ENCODE measurements at places on chromosomes 6 and 20.

DNA sequence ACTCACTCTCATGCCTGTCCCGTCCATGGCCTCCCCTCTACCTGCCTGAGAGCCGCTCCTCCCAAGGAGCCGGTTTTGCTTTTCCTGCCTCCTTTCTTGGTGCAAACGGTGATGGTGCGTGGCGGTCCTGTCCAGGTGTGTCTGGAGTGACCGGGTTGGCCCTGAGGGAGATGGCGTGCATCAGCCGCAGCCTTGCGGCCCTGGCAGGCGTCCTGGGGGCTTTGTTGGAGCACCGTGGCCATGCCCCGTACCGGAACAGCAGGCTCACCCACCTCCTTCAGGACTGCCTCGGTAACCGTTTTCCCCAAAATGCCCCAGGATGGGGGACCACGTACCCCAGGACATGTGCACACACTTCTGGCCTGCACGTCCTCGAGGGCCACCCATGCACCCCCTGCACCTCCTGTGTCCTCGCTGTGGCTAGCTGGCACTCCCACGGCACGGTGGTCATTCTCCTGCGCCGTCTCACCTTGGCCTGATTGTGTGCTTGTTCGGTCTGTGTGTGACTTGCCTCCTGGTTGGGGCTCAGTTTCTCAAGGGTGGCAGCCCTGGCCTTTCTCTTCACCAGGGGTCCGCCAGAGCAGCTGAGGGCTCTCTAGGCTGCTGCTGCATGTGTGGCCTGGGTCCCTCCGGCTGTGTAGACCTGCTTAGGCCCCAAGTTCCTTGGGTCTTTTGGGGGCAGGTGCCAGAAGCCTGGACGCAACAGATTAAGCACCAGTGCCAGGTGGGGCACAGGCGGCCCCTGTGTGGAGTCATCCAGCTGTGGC, 36.4 kb downstream of the FRMD1 start:
- H3K27me3 ChIP-seq: no peaks in the 10 kb centered on the region
- H3K27ac ChIP-seq: no peak overlapping the region
- no peaks in the 10 kb centered on the region for H3K4me1 ChIP-seq
- no peak for DNase-seq

- H3K4me1 ChIP-seq: peaks cover 1% of the 10 kb centered on the region
- H3K27ac ChIP-seq: no peak overlapping the region
- no peak for DNase-seq
- H3K36me3 ChIP-seq: peaks cover 82% of the 10 kb centered on the region
- no peaks in the 10 kb centered on the region for H3K27me3 ChIP-seq
Observed at GRCh38 chr20:24970754-24971153, 21.7 kb downstream of the CST7 start.

DNA sequence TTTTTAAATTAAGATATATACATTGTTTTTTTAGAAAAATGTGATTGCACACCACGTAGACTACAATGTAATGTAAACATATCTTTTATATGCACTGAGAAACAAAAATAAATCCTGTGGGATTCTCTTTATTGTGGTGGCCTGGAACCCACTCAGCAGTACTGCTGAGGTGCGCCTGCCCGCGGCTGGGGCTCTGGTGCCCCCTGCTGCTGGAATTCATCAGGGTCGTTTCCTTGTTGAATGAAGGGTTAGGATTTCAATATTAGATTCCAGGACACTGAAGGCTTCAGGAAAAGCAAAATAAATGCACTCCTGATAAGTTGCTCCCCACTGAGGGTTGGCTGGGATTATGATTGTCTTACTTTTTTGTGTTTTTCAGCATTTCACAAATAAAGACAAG, 175.8 kb upstream of the GGTLC1 start:
- DNase-seq: no peak
- no peak overlapping the region for H3K4me3 ChIP-seq
- H3K4me1 ChIP-seq: peaks cover 3% of the 10 kb centered on the region
- H3K36me3 ChIP-seq: no peaks in the 10 kb centered on the region
- no peaks in the 10 kb centered on the region for H3K27me3 ChIP-seq

DNA sequence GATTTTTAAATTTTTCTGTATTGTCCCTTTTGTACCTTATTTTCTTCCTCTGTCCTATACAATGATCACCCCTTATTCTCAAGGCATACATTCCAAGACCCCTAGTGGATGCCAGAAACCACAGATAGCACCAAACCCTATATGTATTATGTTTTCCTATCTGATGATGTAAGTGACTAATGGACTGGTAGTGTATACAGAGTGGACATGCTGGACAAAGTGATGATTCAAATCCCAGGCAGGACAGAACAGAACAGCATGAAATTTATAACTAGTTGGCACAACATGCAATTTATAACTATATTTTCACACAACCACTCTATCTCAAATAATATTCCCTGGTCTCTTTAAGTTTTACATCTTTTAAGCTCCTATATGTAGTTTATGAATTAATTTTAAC, 205.6 kb upstream of the FLRT3 start:
- H3K27ac ChIP-seq: no peak overlapping the region
- DNase-seq: no peak
- no peaks in the 10 kb centered on the region for H3K36me3 ChIP-seq
- no peaks in the 10 kb centered on the region for H3K27me3 ChIP-seq
- H3K4me1 ChIP-seq: no peaks in the 10 kb centered on the region
- no peak overlapping the region for H3K4me3 ChIP-seq

DNA sequence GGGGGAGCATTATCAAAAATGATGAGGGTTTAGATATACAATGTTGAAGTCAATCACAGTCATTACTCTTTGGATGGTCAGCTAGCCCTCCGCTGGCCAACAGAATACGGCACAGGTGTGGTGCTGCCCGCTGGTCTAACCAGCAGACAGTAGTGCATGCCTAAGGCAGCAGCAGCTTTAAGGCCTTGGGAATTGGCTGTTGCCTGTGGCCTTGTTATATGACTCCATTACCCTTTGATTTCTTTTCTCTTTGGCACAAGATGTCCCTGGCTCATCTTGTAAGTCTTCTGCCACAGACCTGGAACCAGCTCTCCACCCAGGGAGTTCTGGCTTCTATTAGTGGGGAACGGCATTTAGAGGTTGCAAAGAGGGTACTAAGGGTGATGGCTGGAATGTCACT, 110.2 kb downstream of the WDR27 start:
- H3K4me1 ChIP-seq: peaks cover 20% of the 10 kb centered on the region
- H3K27ac ChIP-seq: no peak overlapping the region
- no peaks in the 10 kb centered on the region for H3K36me3 ChIP-seq
- no peak for DNase-seq
- no peak overlapping the region for H3K4me3 ChIP-seq

- no peak overlapping the region for H3K27ac ChIP-seq
- H3K27me3 ChIP-seq: peaks cover 24% of the 10 kb centered on the region
- DNase-seq: no peak
- H3K4me3 ChIP-seq: no peak overlapping the region
- H3K36me3 ChIP-seq: no peaks in the 10 kb centered on the region
- no peaks in the 10 kb centered on the region for H3K4me1 ChIP-seq
Observed at GRCh38 chr6:132934496-132934895, 120.1 kb downstream of the RPS12 start.
